Fibroblast of lung (primary cell): ENCODE measurements at places on chromosomes 6 and 20.
A peak's percentile ranks its signal among the peaks of the same experiment; 100 is the strongest.

DNA sequence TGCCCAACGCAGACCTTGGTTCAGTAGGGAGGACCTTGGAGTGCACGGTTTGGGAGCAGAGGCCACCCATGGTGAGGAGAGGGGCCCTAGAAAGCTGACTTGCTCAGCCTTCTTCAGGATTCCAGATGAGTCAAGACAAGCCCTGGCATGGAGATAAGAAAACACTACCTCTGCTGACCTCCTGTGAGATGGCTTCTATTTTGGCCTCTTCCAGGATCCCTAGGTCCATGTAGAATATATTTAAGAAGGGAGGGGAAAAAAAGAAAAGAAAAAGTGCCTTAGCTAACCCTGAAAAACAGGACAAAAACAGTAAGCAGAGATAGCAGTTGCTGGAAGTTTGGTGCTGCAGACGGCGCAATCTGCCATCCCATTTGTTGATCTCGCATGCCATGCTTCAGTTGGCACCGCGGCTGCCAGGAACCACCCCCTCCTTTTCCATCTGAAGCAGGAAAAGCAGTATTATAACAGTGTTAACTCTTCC lies 100.0 kb downstream of the ARMC2 start:
- DNase-seq, result no peak

DNA sequence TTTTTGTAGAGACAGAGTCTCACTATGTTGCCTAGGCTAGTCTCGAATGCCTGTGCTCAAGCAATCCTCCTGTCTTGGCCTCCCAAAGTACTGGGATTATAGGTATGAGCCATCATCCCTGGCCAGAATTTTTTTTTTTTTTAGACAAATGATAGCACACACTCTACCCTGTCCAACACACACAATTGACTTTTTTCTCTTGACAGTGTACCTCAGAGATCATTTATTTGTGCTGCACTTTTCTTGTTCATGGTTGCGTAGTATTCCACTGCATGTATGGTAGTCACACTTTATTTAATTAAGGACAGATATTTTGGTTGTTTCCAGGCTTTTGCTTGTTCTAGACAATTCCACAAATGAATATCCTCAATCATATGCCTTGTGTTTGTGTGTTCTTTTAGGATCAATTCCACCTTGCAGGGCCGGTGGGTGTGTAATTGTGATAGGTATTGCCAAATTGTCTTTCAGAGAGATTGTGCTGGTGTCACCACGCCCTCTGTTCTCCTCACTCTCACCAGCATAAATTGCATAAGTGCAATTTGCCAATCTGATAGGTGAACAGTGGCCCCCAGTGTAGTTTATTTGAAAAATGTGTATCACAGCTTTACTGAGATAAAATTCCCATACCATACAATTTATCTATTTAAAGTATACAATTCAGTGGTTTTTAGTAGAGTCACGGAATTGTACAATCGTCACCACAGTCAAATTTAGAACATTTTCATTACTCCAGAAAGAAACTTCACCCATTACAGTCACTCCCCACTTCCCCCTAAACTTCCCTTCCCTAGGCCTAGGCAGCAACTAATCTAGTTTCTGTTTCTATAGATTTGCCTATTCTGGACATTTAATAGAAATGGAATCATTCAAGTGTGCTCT lies 20.1 kb downstream of the SRC start:
- DNase-seq, result no peak

DNA sequence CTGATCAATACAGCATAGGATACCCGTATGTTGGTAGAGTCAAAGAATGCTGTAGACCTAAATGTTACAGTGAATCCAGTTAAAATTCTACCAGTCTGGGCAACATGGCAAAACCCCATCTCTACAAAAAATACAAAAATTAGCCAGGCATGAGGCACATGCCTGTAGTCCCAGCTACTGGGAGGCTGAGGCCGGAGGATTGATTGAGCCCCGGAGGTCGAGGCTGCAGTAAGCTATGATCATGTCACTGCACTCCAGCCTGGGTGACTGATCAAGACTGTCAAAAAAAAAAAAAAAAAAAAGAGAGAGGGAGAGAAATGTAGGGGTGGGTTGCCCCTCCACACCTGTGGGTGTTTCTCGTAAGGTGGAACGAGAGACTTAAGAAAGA lies 167.5 kb downstream of the SLC16A10 start:
- DNase-seq, result no peak

DNA sequence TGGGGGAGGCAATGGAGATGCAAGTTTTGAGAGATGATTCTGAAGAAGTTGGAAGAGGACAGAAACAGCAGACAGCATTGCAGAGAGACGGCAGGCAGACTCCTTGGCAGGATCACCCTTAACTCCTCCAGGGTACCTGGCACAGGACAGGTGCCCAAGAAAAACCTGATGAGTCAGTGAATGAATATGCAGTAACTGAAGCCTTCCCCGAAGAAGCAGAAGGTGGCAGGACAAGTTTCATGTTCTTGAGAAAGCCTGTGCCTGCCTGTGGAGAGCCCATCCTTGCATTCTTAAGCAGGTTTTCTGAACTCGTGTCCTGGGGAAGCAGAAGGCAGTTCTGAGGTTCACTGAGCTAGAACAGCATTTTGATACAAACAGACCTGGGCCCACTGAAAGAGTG lies 79.6 kb upstream of the SASH1 start:
- DNase-seq, result no peak

DNA sequence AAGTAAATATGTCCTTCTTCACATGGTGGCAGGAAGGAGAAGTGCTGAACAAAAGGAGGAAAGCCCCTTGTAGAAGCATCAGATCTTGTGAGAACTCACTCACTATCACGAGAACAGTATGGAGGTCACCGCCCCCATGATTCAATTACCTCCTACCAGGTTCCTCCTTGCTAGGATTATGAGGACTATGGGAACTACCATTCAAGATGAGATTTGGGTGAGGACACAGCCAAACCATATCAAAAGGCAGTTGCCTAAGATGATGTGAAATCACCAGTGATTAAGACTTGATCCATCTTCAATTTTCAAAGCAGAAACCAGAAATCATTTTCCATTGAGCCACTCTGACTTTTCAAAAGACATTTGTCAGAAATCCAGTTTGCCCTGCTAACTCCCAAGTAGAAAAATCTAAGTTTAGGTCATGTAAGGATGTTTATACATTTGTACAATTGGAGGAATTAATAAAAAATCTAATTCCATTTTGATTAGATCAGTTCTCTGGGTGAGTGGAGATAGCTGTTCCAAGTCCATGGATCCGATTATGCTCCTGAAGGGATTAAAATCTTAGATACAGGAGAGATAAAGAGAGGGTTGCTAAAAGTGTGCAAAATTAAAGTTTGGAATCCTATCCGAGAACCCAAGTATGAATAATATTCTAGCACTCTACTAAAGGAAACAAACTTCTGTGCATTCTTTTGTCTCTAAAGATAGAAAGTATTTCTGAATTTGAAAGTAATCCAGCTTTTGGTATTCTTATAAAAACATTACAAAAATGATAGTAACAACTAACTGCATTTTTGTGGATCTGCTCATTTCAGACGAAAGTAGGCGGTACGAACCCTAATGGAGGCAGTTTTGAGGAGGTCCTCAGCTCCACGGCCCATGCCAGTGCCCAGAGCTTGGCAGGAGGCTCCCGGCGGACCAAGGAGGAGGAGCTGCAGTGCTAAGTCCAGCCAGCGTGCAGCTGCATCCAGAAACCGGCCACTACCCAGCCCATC lies 39.5 kb downstream of the HDDC2 start:
- DNase-seq, result peak; percentile 85

DNA sequence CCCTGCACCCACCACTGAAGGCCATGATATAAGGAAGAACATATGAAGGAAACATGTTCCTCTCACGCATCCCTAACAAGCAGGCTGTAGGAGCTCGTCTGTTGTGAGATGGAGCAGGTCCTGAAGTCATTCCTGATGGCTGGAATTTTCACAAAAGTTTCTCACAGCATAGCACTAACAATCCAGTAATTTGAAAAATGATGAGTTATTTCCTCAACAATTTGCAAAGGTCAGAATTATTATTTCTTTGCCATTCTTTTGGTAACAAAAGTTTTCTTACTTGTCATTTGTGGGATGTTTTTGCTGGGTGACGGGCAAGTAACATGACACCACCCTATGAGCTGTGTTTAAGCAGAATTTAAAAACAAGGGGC lies 27.6 kb upstream of the FRMD1 start:
- DNase-seq, result no peak

- DNase-seq, result no peak
Observed at GRCh38 chr6:148803979-148804378, 57.1 kb downstream of the UST start.

GRCh38 chr20:56859801-56860261 lies 230.7 kb downstream of the TFAP2C start:
- no peak for DNase-seq

DNA sequence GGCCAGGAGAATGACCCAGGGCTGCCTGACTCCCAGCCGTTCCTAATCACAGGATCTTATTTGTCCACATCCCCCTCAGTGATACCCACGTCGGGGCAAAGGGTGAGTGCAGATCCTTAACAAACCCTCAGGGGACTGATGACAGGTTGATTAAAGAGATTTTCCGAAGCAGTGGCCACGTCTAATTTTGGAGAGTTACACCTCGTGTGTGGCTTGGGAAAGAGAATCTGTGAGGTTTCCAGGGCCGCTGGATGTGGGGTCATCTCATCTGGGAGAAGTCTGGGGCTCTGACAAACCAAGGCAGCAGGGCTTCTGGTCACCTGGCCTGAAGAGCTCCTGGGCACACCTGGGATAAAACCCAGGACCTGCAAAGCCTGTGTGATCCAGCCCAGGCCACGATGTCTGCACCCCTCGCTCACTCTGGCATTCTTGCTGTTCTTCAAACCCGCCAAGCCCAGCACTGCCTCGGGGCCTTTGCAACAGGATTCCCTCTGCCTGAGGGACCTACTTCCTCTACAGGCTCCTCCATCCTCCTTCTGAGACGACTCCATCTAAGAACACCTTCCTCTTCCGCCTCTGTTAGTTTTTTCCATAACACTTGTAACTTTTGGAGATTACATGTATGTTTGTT lies 4.7 kb downstream of the JPH2 start:
- DNase-seq, result no peak

- no peak for DNase-seq
Observed at GRCh38 chr20:50701041-50701963, 10.0 kb upstream of the RIPOR3 start.

GRCh38 chr6:21078497-21078896 lies 515.1 kb upstream of the SOX4 start:
- no peak for DNase-seq

DNA sequence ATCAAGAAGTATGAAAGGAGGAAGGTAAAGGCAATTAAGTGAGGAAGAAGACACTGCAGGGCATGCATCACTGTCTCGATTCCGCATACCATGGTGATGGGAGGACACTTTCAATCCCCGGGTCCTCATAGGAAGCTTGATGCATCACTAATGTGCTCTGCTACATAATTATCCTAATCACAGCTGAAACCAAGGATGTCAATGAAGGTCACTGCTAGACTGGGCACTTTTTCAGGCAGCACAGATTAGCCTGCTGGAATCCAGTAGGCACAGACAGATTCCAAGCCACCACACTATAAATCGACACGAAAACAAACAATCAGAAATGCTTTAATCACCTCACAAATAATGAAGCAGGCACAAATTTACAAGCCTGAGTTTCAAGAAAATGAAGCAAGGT lies 206.7 kb downstream of the KIF16B start:
- DNase-seq, result no peak

DNA sequence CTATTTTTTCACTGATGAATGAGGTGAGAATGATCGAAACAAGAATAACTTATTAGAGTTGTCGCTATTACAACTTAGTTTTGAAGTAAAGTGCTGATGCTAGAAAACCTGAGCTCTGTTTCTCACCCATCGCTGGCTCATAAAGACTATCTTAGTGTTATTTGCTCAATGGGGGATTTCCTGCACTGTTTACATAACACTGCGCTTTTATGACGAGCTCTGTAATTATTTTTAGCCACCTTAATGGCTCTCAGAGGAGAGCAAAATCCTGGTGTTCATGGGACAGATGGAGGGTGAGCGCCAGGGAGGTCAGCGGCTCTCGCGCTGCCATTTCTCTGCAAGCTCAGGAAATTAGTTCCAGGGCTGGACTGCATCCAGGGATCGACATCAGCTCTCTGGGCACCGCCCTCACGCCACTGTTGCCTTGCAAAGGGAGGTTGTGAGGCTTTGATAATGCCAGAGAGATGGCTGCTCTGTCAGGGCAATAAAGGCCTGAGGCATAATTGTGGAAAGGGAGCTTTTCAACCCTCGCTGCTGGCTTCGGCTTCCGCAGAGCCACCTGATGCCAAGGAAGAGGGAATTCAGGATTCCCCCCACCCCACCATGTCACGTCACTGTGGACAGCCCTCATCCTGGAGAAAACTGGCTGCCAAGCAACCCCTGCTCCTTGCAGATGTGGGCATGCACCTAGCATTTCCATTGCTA lies 72.0 kb downstream of the DACT2 start:
- no peak for DNase-seq

GRCh38 chr20:36645998-36646397 lies at the start of gene SLA2:
TSS of gene SLA2 (minus strand) at chr20:36646196. CDS start at chr20:36641335, 4,861 bp downstream.
- no peak for DNase-seq

- DNase-seq, result peak; percentile 27
Observed at GRCh38 chr6:136405420-136406029, 115.9 kb upstream of the BCLAF1 start.

GRCh38 chr6:105545228-105545920 lies 142.5 kb upstream of the PREP start:
- no peak for DNase-seq

- no peak for DNase-seq
Observed at GRCh38 chr6:149419696-149420404, 19.8 kb downstream of the SUMO4 start.

- no peak for DNase-seq
Observed at GRCh38 chr6:81797591-81797990, 45.1 kb upstream of the TENT5A start.

GRCh38 chr20:47289096-47289495 lies 67.4 kb downstream of the ZMYND8 start:
- DNase-seq, result no peak

- DNase-seq, result no peak
Observed at GRCh38 chr6:116335612-116336215, 35.0 kb upstream of the DSE start.

- no peak for DNase-seq
Observed at GRCh38 chr6:160634706-160635105, 29.4 kb downstream of the LPA start.

- DNase-seq, result no peak
Observed at GRCh38 chr6:110342759-110343158, 15.4 kb downstream of the METTL24 start.

DNA sequence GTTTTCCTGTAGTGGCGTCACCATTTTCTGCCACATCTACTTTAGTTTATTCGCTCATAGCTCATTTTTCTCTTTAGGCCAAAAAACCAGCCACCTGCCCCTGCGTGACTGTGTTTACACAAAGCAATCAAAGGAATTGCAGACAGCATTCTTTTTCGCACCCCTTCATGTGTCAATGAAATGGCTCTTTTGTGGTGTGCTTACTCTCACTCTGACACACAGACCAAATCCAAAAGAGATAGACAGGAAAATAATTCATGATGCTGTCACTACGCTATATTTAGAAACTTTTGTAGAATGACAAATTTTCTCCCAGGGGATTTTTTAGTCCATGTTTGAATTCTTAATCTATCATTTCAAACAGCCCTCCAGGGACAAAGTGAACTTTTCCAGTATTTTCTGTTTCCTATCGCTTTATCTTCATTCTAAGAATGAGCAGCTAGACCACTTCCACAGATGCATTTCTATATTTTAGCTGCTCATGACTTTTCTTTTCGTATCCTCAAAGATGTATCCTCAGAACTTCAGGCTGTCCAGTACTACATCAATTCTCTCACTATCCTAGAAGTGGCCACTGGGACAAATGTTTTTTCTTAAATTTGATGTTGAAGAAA lies 37.9 kb upstream of the KHDRBS2 start:
- DNase-seq, result no peak
